ENCODE measurements at places on chromosomes 2 and 18.

- no peak for DNase-seq
Observed at GRCh38 chr2:241062389-241063092, 39.5 kb downstream of the MTERF4 start.

DNA sequence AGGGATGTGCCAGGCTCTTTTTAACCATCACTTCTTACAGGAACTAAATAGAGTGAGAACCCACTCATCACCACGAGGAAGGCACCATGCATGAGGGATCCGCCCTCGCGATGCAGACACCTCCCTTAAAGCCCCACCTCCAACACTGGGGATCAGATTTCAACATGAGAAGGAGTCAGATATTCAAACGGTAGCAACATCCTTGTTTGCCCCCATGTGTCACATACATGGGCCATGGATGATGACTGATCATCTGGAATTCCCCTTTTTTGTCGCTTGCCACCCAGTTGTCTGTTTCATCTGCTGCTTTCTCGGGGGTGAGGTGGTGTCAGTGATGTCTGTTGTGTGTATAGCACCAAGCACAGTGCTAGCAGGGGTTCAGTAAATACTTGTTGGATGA, 57.9 kb downstream of the NCK2 start:
- DNase-seq = no peak

- no peak for DNase-seq
Observed at GRCh38 chr2:152415231-152415642, 80.3 kb downstream of the FMNL2 start.

- no peak for DNase-seq
Observed at GRCh38 chr2:42495611-42496010, 1.8 kb upstream of the KCNG3 start.

GRCh38 chr18:69958422-69958821, 10.7 kb upstream of the CD226 start:
- DNase-seq = no peak

DNA sequence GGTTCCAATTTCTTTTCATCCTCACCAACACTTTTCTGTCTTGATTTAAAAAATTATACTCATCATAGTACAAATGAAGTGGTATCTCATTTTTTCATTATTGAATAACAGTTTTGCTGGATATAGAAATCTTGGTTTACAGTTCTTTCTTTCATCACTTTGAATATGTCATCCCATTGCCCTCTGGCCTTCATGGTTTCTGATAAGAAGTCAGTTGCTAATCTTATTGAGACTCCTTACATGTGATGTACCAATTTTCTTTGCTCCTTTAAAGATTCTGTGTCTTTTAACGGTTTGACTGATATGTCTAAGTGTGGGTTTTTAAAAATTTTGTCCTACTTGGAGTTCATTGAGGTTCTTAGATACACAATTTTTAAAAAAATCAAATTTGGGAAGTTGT, 35.0 kb downstream of the SLC3A1 start:
- DNase-seq = no peak

DNA sequence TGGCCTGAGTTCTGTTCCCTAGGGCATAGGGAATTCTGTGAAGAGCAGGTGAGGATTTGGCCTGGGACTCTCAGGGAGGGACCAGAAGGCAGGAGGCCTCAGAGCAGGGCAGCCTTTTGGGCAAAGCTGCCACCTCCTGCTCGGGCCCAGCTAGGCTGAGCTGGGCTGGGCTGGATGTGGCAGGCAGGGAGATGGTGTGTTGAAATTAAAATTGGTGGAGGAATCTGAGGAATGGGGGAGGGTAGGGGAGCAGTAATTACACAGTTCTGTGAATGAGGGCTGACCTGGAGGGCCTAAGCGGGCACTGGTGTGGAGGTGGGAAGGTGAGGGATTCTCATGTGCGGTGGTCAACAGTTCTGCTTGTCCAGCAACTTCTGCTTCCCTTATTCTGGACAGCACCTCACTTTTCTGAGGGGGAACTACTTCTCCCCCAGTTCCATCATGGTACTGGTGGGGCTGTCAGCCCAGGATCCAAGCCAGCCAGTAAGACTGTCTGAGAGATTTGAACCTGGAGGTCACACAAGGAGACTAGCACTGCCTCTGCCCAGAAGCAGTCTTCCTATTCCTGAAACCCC, 22.0 kb upstream of the ASPRV1 start:
- no peak for DNase-seq

DNA sequence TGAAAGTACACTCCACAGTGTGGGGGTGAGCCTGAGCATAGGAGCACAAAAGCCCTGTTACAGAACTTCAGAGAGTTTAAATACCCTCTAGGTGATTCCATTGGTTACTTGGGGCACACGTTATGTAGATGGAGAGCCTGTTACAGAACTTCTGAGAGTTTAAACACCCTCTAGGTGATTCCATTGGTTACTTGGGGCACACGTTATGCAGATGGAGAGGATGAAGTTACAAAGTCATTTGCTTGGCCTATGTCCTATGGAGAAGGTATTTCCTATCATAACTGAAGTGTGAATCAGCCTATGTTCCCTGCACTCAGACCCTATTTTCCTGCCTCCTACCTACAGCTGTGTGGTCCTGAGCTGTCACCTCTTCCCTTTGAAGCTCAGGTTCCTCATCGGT, 3.8 kb upstream of the CAPN10 start:
- DNase-seq = no peak

- DNase-seq = no peak
Observed at GRCh38 chr2:1769703-1770422, 25.5 kb upstream of the PXDN start.

- no peak for DNase-seq
Observed at GRCh38 chr18:48036226-48036625, 105.8 kb upstream of the SMAD2 start.

GRCh38 chr2:6103949-6104348, 411.8 kb downstream of the SOX11 start:
- DNase-seq = no peak

- DNase-seq = no peak
Observed at GRCh38 chr2:170371231-170371998, 193.5 kb downstream of the MYO3B start.

DNA sequence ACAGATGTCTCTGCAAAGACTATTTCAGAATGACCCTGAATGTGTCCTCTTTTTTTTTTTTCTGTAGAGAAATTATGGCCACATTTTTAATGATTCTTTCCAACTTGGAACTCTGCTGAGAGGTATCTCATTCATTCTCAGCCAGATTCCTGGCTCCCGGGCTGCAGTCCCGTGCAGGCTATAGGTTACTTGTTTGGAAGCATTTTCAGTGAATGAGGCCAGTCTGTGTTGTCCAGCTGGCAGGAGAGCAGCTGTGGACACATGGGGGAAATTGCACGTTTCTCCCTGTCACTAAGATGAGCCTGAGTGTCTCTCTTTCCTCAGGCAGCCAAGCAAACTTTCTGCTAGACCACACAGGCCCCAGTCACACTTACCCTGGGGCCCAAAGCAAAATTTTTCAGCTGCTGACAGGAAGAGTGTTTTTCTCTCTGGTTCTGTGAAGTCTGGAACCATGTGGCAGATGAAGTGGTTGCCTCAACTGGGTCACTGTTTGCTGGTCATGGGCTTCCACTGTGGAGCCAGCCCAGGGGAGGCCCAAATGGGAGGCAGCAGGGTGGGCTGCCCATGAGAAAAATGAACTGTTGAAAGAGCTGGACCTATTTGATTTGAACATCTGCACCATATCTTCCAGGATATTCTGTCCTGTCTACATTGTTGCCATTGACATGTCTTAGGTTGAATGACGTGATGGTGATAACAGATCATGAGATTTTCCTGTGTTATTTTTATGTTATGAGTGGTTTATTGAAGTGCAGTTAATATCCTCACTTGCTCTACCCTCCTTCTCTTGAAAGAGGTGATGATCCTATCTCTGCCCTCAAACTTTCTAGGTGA, 431.2 kb downstream of the LPIN1 start:
- peak; percentile 17 for DNase-seq

DNA sequence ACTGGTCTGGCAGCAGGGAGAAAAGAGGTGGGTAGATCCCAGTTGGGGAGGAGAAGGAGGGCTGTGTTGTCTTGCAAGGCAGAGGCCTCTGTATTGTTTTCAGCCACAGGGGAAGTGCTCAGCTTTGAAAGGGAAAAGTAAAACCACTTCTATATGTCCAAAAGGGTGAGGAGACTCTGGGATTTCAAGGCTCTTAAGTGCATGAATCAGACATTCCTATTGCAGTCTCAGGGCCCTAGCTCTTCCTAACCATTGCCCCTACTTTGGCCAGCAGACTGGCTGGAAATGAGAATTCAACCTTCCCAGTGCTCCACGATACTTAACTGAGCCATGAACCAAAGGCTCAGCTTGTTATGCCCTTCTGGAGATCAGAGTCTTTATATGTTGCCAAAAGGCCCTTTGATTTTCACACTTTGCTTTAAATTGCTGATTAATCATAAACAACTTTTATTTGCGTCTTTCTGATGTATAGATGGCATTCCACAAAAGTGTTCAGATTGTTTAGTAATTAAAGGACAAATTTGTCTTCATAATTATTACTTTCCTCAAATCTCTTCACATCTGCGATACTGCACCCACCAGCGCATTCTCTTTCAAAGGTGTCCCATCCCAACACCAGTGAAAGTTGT, 313.8 kb upstream of the MMADHC start:
- DNase-seq = no peak

- no peak for DNase-seq
Observed at GRCh38 chr2:3265981-3266924, 111.4 kb downstream of the EIPR1 start.

DNA sequence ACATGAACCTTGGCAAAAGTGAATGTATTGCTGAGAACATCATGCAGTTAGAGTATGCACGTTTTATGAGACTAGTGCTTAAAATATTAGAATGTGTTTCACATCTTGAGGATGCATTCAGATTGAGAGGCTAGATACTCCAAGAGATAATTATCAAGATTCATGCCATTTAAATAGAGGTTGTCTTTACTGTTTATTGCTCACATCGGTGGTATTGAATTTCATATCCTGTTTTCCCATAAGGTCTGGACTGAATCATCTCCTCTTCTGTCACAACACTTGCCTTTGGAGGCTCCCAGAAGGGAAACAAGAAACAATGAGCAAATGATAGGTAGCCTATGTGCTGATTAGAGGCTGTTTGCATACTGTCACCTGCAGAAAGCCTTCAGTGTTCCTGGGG, 83.8 kb downstream of the CLHC1 start:
- DNase-seq = peak; percentile 57

All from umbilical cord (tissue), 2 donors.